ENCODE measurements at places on chromosomes 16 and 17. TPM values are rescaled to one million over a fixed set of nuclear protein-coding genes. Genes with fewer than 3 reads are reported as not detected.

The AOC3 gene
- total RNA-seq, result 27.9 TPM

The C17orf107 gene
- 2.8 TPM for total RNA-seq

The OTOA gene
- not detected for total RNA-seq

The EVPLL gene
- total RNA-seq, result not detected

The ATP2A3 gene
- total RNA-seq, result 14.4 TPM

The MC1R gene
- 1.3 TPM for total RNA-seq

The ANKRD13B gene
- 11.0 TPM for total RNA-seq

The KRT39 gene
- total RNA-seq, result not detected

The CDRT4 gene
- total RNA-seq, result 3.6 TPM

The PLK1 gene
- 2.2 TPM for total RNA-seq

The PPL gene
- total RNA-seq, result 3.9 TPM

The HSD3B7 gene
- 6.4 TPM for total RNA-seq

The CORO6 gene
- total RNA-seq, result 118 TPM

The TAOK1 gene
- total RNA-seq, result 72.2 TPM

The CDRT15 gene
- not detected for total RNA-seq

The SMIM36 gene
- total RNA-seq, result not detected

The SALL1 gene
- total RNA-seq, result 7.5 TPM

The NTHL1 gene
- total RNA-seq, result 11.6 TPM

The TNFSF13 gene
- total RNA-seq, result 19.9 TPM

The DNAI2 gene
- total RNA-seq, result not detected

The SLC13A2 gene
- total RNA-seq, result not detected

The PRR11 gene
- 2.1 TPM for total RNA-seq

The KRTAP9-8 gene
- total RNA-seq, result not detected

The CYB5D1 gene
- total RNA-seq, result 14.7 TPM

The CHRNE gene
- total RNA-seq, result 66.7 TPM

The BAHCC1 gene
- total RNA-seq, result 8.3 TPM

The CNTD1 gene
- not detected for total RNA-seq

The KRT33B gene
- not detected for total RNA-seq

The MEIOC gene
- not detected for total RNA-seq

The RAB26 gene
- total RNA-seq, result 0.89 TPM

The USP43 gene
- 0.11 TPM for total RNA-seq

The KIFC3 gene
- total RNA-seq, result 67.5 TPM

The COPZ2 gene
- 51.8 TPM for total RNA-seq

The TEKT1 gene
- total RNA-seq, result not detected

The KRTAP9-2 gene
- total RNA-seq, result not detected

The FOXF1 gene
- 0.71 TPM for total RNA-seq

The HOXB9 gene
- not detected for total RNA-seq

The KRT12 gene
- total RNA-seq, result not detected

The TBC1D28 gene
- not detected for total RNA-seq

The SNAI3 gene
- 2.1 TPM for total RNA-seq

The KRT36 gene
- total RNA-seq, result not detected

The CLDN7 gene
- 1.8 TPM for total RNA-seq

The KRTAP3-2 gene
- total RNA-seq, result not detected

The HS3ST2 gene
- 0.24 TPM for total RNA-seq

The C16orf96 gene
- total RNA-seq, result 0.09 TPM

The RPGRIP1L gene
- 3.3 TPM for total RNA-seq

The PLA2G15 gene
- 27.8 TPM for total RNA-seq

The CNGB1 gene
- total RNA-seq, result not detected

The MT1E gene
- 64.1 TPM for total RNA-seq

The ABI3 gene
- total RNA-seq, result 5.7 TPM

The CD300LF gene
- 0.34 TPM for total RNA-seq

The ITGB4 gene
- total RNA-seq, result 19.9 TPM

The DOC2B gene
- total RNA-seq, result 3.1 TPM

Data from right cardiac atrium (tissue), 5 donors.